ENCODE measurements at places on chromosomes 1 and 21. TPM values are rescaled to one million over a fixed set of nuclear protein-coding genes. Genes with fewer than 3 reads are reported as not detected.

CRNN gene
- not detected for total RNA-seq

ZSWIM5 gene
- total RNA-seq: 0.36 TPM

ANGPTL7 gene
- under 0.01 TPM for total RNA-seq

SAMSN1 gene
- total RNA-seq: under 0.01 TPM

- no peak for DNase-seq
Measured at GRCh38 chr1:25560788-25561187, 17.4 kb downstream of the LDLRAP1 start.

- peak; percentile 68 for DNase-seq
Measured at GRCh38 chr1:15727424-15727823, 8.6 kb upstream of the SLC25A34 start.

DNA sequence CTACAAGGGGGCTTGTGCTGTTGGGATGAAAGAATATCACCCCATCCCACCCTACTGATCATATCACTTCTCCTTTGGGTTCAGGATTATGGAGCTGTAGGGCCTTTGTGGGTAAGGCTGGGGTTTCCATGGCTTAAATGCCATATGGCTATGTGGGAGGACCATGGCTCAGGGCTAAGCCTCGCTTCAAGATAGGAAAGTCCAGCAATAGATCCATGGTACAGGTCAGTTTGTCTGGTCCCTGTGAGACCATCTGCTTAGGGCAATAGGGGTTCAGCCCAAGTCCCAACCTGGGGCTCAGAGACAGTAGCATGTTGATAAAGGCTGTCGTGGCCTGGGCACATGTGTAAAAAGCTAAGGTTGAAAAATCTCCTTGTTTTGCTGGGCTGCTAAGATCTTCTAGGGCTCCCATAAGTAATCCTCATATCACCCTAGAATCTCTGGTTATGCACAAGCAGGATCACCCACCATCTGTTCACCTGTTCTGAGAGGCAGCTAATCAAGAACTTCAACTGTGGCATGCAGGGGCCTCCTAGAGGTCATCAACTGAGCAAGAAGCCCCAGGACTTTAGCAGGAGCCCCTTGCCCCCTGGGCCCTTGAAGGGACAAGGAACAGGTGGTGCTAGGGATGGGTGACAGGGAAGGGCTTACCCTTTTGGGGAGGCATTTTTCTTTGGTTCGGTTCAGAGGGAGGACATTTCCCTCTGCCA is 66.5 kb downstream of the UBE2T start:
- no peak for DNase-seq
